SJSA1 (cell line): ENCODE measurements at places on chromosomes 12 and 14. TPM values are rescaled to one million over a fixed set of nuclear protein-coding genes. Genes with fewer than 3 reads are reported as not detected.

GRCh38 chr12:84726780-84727179 is 185.8 kb downstream of the SLC6A15 start:
- DNase-seq = no peak

- DNase-seq = no peak
These were observed 66.7 kb downstream of the RIMBP2 start for GRCh38 chr12:130649101-130650045.

GRCh38 chr12:121858662-121859572 is at the start of gene HPD:
Gene HPD (minus strand): TSS chr12:121858859. CDS start chr12:121858823, 36 bp downstream.
- peak; percentile 58 for DNase-seq

GRCh38 chr12:15532364-15532977 is 210.2 kb downstream of the PTPRO start:
- DNase-seq = peak; percentile 58

DNA sequence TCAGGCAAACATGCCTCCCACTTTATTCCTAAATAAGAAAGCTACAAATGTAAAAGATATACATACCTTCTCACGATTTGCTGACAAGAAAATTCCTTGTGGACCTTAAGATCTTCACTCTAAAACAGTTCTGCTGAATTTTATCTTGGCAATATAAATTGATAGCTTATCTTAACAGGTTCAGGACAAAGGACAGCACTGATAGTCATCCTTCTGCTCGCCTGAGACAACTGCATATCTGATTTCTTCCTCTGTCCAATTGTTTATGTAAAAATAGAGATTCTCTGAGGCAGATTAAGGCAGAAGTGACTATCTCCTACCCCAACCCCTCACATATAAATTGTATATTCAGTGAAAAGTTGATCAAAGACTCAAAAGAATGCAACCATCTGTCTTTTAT is 44.9 kb downstream of the CAPZA3 start:
- no peak for DNase-seq

- no peak for DNase-seq
These were observed 48.2 kb upstream of the MANSC4 start for GRCh38 chr12:27828196-27828595.

- no peak for DNase-seq
These were observed 1.1 kb downstream of the AJUBA start for GRCh38 chr14:22981090-22981875.

DNA sequence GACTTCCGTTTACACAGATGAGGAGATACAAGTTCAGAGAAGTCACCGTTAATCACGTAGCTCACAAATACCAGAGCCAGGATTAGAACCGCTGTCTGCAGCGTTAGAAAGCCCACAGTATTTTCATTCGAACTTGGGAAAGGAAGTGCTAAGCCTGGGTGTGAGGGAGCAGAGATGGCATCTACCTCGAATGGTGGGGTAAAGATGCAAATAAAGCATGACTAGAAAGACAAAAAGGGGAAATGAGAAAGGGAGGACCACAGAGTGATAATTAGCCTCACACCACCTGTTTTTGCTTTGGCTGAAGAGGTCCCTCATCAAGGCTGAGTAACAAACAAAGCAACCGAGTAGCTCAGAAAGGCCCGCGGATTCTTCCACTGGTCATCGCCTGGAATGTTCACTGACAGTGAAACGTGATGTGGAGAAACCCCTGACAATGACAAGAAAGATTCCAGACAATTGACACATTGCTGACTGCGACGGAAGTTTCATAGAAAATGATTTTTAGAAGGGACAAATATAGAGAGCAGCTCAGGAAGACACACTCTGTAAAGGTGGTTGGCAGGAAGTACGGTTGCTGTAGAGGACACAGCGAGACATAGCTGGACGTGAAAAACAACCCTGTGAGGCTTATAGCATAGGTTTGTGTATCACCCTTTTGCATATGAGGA is 31.5 kb upstream of the BHLHE41 start:
- DNase-seq = peak; percentile 48

GRCh38 chr14:22336031-22336430 is 253.0 kb downstream of the DAD1 start:
- no peak for DNase-seq

- no peak for DNase-seq
These were observed 64.4 kb downstream of the FOS start for GRCh38 chr14:75342762-75343599.

KRT72 gene
- not detected in 2 replicates for total RNA-seq

CLEC1A gene
- not detected in 2 replicates for total RNA-seq

TAS2R14 gene
- total RNA-seq = 1.3 and 2.9 TPM in 2 replicates

PDE3A gene
- 0.13 TPM in 1 of 2 replicates, not detected in the other for total RNA-seq
